AG08395 (cell line): ENCODE measurements at places on chromosomes 2 and 18.

DNA sequence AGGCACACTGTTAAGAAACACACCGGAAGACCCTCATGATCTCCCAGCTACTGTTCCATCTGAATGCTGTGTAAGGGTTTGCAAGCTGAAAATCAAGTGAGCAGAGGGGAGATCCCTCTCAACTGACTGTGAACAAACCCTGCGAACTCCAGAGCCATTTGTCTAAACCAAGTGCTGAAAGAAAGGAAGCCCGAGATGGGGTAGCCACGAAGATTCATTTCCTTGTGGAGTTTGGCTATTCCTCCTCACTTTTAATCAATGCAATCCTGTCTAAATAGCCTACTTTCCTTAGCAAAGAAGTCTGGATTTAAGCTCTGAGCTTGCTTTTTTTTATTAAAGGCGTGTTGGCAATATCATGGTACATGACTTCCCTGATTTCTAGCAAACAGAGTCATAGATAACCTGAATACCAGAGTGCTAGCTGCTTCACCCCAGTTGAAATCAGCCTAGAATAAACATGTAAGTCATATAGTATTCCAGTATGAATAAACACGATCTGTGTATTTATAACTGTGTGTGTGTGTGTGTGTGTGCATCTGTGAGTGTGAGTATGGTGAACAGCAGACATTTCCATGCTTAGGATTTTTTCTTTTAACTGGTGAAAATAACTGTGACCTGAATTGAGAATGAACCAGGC, 365.2 kb downstream of the ZNF521 start:
- no peak for DNase-seq

GRCh38 chr2:217897091-217897715, 105.6 kb downstream of the TNS1 start:
- no peak for DNase-seq

- no peak for DNase-seq
Observed at GRCh38 chr2:19882286-19882685, 19.5 kb downstream of the TTC32 start.

GRCh38 chr18:63725682-63726480, 23.1 kb downstream of the SERPINB11 start:
- DNase-seq: no peak

GRCh38 chr18:2274613-2275012, 296.7 kb downstream of the METTL4 start:
- no peak for DNase-seq

- peak; percentile 75 for DNase-seq
Observed at GRCh38 chr2:237122214-237122666, 36.6 kb downstream of the COPS8 start.

DNA sequence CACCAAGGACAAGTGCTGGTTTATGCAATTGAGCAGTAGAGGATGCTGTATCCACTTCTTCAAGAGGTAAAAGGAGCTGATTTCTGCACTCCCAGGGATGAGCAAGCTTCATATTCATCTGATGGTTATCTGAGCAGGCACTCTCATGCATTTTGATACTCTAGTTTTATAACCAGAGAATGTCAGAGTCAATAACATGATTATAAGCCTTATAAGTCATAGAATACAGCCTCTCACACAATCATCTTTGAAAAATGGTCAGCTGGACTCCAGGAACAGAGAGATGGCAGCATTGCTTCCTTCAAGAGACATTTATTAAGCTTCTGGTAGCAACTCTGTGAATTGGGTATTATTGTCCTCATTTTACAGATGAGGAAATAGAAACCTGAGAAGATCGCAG, 167.1 kb downstream of the SLC8A1 start:
- DNase-seq: no peak

DNA sequence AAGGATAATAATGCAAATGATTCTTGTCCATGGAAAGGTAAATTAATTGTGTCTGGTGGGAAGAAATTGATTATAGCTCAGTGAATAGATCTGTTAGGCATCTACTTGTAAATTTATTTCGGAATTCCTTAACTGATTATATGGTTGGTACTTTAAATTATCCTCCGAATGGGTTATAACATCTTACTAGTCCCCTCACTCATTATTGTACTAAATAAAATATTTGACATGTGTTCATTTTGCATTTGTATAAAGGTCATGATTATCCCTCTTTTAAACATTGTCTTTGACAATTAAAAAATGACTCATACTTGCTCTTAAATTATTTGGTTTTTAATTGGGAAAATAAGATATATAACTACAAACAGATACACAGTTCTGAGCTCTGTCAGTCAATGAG, 47.4 kb downstream of the CAVIN2 start:
- DNase-seq: no peak

DNA sequence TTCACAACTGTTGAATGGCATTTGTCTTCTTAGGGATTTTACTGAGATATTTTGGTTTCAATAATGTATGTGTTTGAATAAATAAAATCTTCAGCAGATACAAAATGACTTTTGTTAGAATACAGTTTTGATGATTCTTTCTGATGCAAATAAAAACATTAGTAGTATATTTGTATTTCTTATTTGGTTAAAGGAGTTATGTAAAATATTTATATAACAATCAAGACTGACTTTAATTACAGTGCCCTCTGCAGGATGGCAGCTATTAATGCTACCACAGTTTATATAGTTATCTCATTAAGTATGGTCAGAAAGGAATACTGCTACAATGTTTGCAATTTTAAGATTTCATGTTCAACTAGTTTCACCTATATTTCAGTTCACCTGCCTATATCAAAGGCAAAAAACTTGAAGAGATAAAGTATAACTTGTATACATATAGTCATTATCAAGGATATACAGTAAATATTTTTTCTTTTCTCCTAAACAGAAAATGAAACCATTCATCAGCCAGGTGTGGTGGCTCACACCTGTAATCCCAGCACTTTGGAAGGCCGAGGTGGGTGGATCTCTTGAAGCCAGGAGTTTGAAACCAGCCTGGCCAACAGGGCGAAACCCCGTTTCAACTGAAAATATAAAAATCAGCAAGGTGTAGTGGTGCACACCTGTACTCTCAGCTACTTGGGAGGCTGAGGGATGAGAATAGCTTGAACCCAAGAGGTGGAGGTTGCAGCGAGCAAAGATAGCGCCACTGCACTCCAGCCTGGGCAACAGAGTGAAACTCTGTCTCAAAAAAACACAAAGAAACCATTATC, 19.8 kb downstream of the ARL5A start:
- peak; percentile 61 for DNase-seq

DNA sequence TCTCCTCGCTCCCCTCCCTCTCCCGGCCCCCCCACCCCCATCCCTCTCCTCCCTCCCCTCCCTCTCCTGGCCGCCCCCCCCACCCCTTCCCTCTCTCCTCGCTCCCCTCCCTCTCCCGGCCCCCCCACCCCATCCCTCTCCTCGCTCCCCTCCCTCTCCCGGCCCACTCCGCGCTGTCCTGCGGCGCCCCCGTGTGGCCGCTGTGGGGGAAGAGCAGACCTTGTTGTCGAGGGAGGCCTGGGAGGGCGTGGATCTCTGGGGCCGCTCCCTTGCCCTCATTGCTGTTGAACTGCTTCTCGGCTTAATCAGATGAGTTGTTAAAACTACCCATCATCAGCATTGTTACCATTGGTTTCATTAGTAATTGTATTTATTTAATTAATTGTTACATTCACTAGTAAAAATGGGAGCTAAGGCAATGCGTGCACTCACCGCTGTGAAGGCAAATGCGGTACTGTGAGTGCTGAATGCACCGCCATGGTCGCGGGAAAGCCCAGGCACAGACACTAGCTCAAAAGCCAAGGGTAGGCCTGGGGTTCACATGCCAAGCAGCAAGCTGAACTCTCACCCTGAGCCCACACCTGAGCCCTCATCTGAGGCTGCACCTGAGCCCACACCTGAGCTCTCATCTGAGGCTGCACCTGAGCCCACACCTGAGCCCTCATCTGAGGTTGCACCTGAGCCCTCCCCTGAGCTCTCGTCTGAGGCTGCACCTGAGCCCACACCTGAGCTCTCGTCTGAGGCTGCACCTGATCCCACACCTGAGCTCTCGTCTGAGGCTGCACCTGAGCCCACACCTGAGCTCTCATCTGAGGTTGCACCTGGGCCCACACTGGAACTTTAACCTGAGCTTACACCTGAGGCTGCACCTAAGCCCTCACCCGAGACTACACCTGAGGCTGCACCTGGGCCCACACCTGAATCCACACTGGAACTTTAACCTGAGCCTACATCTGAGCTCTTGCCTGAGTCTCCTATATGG, 8.8 kb downstream of the RTP5 start:
- peak; percentile 86 for DNase-seq
